Endothelial cell of coronary artery (primary cell): ENCODE measurements at places on chromosomes 7 and 10. TPM values are rescaled to one million over a fixed set of nuclear protein-coding genes. Genes with fewer than 3 reads are reported as not detected.

The GPR15LG gene
- total RNA-seq: not detected in 2 replicates

The COL17A1 gene
- 2.2 and 5.4 TPM in 2 replicates for total RNA-seq

The MOGAT3 gene
- not detected in 2 replicates for total RNA-seq

The PPP1R9A gene
- total RNA-seq: 1.3 and 2.6 TPM in 2 replicates

The TMEM140 gene
- 8.3 and 8.8 TPM in 2 replicates for total RNA-seq

The GLCCI1 gene
- 1.5 and 2.5 TPM in 2 replicates for total RNA-seq

The OR6B1 gene
- total RNA-seq: 0.09 TPM in 1 of 2 replicates, not detected in the other

The ZPBP gene
- not detected in 2 replicates for total RNA-seq

The XRCC2 gene
- 2.0 and 3.7 TPM in 2 replicates for total RNA-seq

The RSU1 gene
- 44.2 and 52.6 TPM in 2 replicates for total RNA-seq

The SPOCK2 gene
- total RNA-seq: 0.18 and 0.28 TPM in 2 replicates

The HECW1 gene
- total RNA-seq: not detected in 2 replicates

The OR2A5 gene
- total RNA-seq: not detected in 2 replicates

The CLRN3 gene
- total RNA-seq: 0.09 TPM in 2 replicates

The GFRA1 gene
- total RNA-seq: 3.7 TPM in 1 of 2 replicates, not detected in the other

The TRIM73 gene
- 0.36 and 0.75 TPM in 2 replicates for total RNA-seq

The PSTK gene
- 4.0 and 5.8 TPM in 2 replicates for total RNA-seq

The CCL24 gene
- 0.28 TPM in 1 of 2 replicates, not detected in the other for total RNA-seq

The COL13A1 gene
- 18.3 and 36.0 TPM in 2 replicates for total RNA-seq

The ANKRD30A gene
- not detected in 2 replicates for total RNA-seq

The DRGX gene
- total RNA-seq: not detected in 2 replicates

The CALML3 gene
- total RNA-seq: not detected in 2 replicates

The LIPF gene
- total RNA-seq: not detected in 2 replicates

The TNRC18 gene
- total RNA-seq: 23.5 and 37.4 TPM in 2 replicates

The HMX2 gene
- total RNA-seq: not detected in 2 replicates

The MYOF gene
- 155 and 257 TPM in 2 replicates for total RNA-seq

The MRLN gene
- total RNA-seq: not detected in 2 replicates

The HOXA4 gene
- 0.18 and 0.85 TPM in 2 replicates for total RNA-seq

The CDNF gene
- 0.36 and 0.47 TPM in 2 replicates for total RNA-seq

The ZNF727 gene
- 0.09 TPM in 1 of 2 replicates, not detected in the other for total RNA-seq
